Inflammatory macrophage treated with lipopolysaccharide for 4 hours (primary cell): ENCODE measurements at places on chromosomes 5 and 9.

DNA sequence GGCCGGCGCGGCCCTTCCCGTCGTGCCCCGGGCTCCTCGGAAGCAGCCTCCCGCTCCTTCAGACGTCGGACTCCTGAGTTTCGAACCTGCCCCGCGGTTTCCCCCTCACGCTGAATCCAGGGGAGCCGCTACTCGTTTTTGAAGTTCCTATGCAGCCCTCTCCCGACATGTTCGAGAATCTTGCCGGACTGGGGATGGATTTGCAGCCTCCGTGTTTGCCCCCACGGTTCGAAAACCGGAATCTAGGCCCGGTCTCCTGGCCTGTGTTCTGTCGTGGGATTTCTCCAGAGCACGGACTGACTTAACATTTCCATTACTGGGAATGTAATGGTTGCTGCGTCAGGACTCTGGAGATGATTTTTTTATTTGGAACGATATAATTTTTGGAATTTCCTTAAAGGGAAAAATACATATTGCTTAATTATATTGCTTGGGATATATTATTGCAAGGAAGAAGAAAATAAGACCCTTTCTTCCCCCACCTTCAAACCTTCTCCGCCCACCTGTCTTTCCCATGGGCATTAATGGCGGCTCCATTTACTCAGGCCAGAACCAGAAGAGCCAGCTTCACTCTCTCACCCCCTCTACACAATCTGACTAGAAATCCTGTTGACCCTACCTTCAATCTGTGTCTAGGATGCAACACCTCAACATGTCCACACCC, 8.5 kb upstream of the MGAT1 start:
- no peak for DNase-seq

GRCh38 chr5:159682623-159683022, 233.7 kb upstream of the ADRA1B start:
- DNase-seq: peak; percentile 10

DNA sequence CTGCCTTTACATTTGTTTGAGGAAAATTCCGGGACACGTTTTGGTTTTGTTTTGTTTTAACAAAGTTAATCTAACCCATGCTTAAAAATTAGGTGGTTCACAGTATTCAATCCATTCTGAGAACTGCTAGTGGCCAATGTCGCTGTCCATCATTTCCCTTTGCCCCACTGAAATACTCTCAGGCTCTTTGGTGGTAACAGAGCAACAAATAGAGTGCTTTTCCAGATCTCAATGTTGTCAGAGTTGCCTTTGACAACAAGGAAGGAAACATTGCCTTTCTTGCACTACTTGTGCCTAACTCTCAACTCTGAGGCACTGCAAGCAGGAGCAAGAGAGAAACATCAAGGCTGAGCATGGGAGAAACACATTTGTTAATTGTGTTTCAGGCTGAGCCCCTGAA, 154.0 kb downstream of the MCTP1 start:
- DNase-seq: no peak

GRCh38 chr9:105376893-105377292, 70.9 kb upstream of the FSD1L start:
- no peak for DNase-seq
